Neural crest cell (in vitro differentiated cells): ENCODE measurements at places on chromosomes 12 and 14.

DNA sequence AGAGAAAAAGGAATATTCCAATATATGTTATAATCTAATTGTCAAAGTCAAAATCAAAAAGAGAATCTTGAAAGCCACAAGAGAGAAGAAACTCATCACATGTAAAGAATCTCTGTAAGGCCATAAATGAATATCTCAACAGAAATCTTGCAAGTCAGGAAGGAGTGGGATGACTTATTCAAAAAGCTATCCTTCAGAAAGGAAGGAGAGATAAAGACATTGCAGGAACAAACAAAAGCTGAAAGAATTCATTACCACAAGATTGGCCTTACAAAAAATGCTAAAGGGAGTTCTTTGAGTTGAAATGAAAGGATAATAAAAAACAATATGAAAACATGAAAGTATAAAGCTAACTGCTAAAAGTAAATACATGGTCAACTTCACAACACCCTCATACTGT, 286.8 kb downstream of the LRIG3 start:
- H3K4me1 ChIP-seq = no peaks in the 10 kb centered on the region
- no peak for DNase-seq
- H3K27me3 ChIP-seq = no peaks in the 10 kb centered on the region
- H3K4me3 ChIP-seq = no peak overlapping the region
- peaks cover 6% of the 10 kb centered on the region for H3K36me3 ChIP-seq

- DNase-seq = no peak
- H3K27me3 ChIP-seq = peaks cover 18% of the 10 kb centered on the region
- no peaks in the 10 kb centered on the region for H3K36me3 ChIP-seq
- H3K4me3 ChIP-seq = no peak overlapping the region
- H3K27ac ChIP-seq = no peak overlapping the region
Measured at GRCh38 chr14:80948291-80948690, 6.8 kb upstream of the CEP128 start.

GRCh38 chr14:29475641-29476040, 452.0 kb downstream of the PRKD1 start:
- no peak for DNase-seq
- no peaks in the 10 kb centered on the region for H3K4me1 ChIP-seq
- no peaks in the 10 kb centered on the region for H3K27me3 ChIP-seq

- DNase-seq = no peak
- H3K36me3 ChIP-seq = no peaks in the 10 kb centered on the region
- H3K4me1 ChIP-seq = peaks cover 45% of the 10 kb centered on the region
- no peak overlapping the region for H3K4me3 ChIP-seq
- no peak overlapping the region for H3K27ac ChIP-seq
Measured at GRCh38 chr14:68282479-68283377, 463.1 kb downstream of the RAD51B start.

GRCh38 chr12:84572196-84572595, 340.4 kb downstream of the SLC6A15 start:
- H3K36me3 ChIP-seq = no peaks in the 10 kb centered on the region
- no peaks in the 10 kb centered on the region for H3K27me3 ChIP-seq
- DNase-seq = no peak
- no peaks in the 10 kb centered on the region for H3K4me1 ChIP-seq

DNA sequence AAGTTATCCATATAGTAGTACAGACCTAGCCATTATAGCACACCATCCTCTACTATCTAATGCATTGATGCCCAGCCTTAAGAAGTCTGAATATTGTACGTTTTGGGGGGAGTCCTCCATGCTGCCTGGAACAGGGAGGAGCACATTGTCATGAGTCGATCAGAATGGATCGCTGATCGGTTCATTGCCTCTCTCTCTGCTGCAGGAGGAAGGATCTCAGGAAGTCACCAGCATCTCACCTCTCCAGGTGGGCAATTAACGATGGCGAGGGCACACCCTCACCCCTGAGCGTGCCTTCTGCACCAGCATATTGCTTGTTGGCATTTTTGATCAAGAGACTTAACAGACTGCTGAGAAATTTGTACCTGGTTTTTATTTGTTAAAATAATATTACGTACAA, 11.5 kb downstream of the CCND2 start:
- DNase-seq = no peak
- peak overlapping the region; percentile 35 for H3K4me3 ChIP-seq
- no peaks in the 10 kb centered on the region for H3K27me3 ChIP-seq
- peaks cover 43% of the 10 kb centered on the region for H3K36me3 ChIP-seq
- peaks cover 85% of the 10 kb centered on the region for H3K4me1 ChIP-seq

DNA sequence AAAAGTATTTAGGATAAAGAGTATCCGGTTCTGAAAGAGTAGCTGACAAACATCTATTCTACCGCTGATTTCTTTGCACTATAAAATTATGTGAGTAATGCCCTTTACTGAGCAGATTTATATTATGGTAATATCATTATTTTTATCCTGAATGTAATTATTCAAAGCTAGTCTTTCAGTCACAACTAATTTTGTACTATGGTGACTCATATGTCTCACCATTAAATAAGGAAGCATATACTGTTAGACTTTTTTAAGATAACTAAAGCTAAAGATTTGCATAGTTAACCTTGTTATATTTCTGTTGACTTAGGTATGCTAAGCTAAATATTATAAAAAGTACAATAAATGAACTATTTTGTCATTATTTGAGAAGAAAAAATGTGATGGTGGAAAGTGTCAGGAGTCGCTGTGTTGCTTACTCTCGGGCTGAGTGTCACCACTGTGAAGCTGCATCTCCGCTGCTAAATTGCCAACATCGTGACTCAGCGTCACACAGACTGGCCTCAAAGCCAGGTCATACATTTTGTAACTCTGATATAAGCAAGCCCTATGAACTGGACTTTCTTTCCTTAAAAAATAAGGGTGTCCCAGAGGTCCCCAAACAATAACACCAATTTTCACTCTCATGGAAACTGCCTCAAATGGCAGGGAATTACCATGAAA, 69.1 kb upstream of the SSTR1 start:
- H3K27ac ChIP-seq = no peak overlapping the region
- H3K27me3 ChIP-seq = peaks cover 4% of the 10 kb centered on the region
- no peak overlapping the region for H3K4me3 ChIP-seq
- DNase-seq = no peak

DNA sequence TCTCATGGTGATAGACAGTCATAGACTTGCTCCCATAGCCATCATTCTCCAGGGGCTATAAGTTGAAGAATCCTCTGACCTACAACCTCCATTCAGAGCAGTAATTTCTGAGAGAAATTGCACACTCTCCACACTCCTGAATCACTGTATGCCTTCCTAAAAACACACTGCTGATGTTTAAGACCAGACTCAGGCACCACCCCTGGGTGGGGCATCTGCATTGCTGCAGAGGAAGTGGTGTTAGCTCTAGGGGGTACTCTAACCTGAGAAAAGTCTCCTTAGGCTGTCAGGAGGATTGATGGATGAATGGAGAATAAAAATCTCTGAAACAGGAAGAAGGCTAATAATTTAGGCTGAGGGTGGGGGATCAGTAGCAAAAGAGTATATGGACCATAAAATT, 436.1 kb downstream of the DAD1 start:
- H3K4me1 ChIP-seq = no peaks in the 10 kb centered on the region
- no peak overlapping the region for H3K4me3 ChIP-seq
- H3K36me3 ChIP-seq = peaks cover 2% of the 10 kb centered on the region
- H3K27me3 ChIP-seq = peaks cover 33% of the 10 kb centered on the region
- no peak overlapping the region for H3K27ac ChIP-seq
- DNase-seq = no peak

- no peaks in the 10 kb centered on the region for H3K36me3 ChIP-seq
- no peak for DNase-seq
- H3K27me3 ChIP-seq = no peaks in the 10 kb centered on the region
- H3K4me1 ChIP-seq = peaks cover 46% of the 10 kb centered on the region
Measured at GRCh38 chr12:89882050-89882449, 173.4 kb upstream of the ATP2B1 start.

DNA sequence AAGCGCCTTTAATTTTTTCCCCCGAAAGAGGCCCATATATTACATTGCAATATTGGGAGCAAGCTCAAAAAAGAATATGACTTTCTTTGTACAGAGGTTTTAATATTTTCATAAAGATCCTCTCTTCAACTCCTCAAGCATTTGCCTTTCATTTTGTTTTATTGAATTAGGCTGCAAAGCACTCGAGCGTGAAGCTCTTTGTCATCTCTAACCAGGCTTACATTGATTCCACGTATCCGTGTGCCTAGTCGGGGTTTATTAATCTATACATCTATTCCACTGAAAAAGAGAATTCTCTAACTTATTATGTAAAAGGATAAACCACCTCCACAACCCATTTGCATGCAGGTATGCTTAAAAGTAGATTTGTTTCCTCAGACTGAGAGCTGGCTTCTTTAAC, 234.8 kb upstream of the TMPO start:
- no peak overlapping the region for H3K27ac ChIP-seq
- DNase-seq = no peak
- no peak overlapping the region for H3K4me3 ChIP-seq
- peaks cover 2% of the 10 kb centered on the region for H3K27me3 ChIP-seq

DNA sequence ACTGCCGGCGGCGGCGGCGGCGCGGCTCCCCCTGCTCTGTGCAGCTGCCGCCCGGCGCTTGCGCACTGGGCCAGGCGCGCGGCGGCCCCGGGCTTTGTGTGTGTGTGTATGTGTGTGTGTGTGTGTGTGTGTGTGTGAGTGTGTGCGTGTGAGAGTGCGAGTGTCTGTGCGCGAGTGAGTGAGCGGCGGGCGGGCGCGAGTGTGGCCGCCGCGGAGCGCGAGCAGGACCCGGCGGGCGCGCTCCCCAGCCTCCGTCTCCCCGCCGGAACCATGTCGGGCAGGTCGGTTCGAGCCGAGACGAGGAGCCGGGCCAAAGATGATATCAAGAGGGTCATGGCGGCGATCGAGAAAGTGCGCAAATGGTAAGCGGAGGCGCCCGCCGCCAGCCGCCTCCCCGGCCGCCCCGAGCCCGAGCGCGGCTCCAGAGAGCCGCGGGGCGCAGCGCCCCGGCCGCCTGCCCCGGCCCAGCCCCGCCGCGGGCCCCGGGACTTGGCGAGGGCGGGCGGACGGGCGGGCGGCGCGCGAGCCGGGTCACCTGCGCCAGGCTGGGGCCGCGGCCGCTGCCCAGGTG, at the start of gene BCL7A:
Gene BCL7A (plus strand): TSS at position 63 of the 571 bp plus-strand sequence. CDS start 208 bp downstream, at position 271.
- DNase-seq = peak; percentile 63
- H3K4me1 ChIP-seq = peaks cover 19% of the 10 kb centered on the region
- peak within 1 kb of the TSS; percentile 98 for H3K4me3 ChIP-seq
- peaks cover 13% of the 10 kb centered on the region for H3K27me3 ChIP-seq

GRCh38 chr12:51932218-51933076, 19.1 kb upstream of the ACVR1B start:
- no peaks in the 10 kb centered on the region for H3K4me1 ChIP-seq
- no peak for DNase-seq
- H3K36me3 ChIP-seq = no peaks in the 10 kb centered on the region
- H3K27me3 ChIP-seq = peaks cover 3% of the 10 kb centered on the region
- no peak overlapping the region for H3K27ac ChIP-seq

DNA sequence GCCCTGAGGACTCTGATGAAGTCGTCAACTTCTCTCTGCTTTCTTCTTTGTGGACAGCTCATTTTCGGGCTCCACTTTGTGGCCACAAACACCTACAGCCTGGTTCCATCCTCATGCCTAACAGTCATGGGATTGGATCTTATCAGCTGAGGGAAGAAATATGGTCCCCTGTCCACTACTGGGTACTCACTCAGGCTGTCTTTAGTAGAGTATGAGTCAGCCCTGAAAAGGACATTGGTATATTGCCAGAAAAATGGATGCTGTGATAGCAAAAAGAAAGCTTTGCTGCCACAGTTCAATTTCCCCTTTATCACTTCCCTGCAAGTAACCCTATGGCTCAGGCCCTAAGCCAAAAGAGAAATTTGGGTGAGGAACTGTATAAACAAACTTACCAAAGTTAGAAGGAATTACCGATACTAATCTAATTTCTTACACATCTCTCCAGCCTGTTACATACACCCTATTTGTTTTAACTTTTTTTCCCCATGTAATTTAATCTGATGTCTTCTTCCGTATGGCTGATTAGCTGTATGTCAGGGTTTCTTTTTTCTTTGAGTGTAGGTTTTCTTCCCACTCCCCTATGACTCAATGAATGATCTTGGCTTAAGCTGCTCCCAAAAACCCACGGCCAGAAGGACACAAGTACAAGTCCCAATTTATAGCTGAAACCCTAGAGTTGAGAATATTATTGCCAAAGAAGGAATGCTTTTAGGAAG, 29.1 kb downstream of the MTHFD1 start:
- H3K4me1 ChIP-seq = no peaks in the 10 kb centered on the region
- peaks cover 26% of the 10 kb centered on the region for H3K36me3 ChIP-seq
- no peak overlapping the region for H3K4me3 ChIP-seq

- no peak overlapping the region for H3K4me3 ChIP-seq
- DNase-seq = no peak
Measured at GRCh38 chr12:2402073-2402579, 349.3 kb downstream of the CACNA1C start.

- H3K4me3 ChIP-seq = peak overlapping the region; percentile 84
- no peaks in the 10 kb centered on the region for H3K27me3 ChIP-seq
- peaks cover 6% of the 10 kb centered on the region for H3K36me3 ChIP-seq
- DNase-seq = no peak
- peak overlapping the region; percentile 75 for H3K27ac ChIP-seq
- peaks cover 37% of the 10 kb centered on the region for H3K4me1 ChIP-seq
Measured at GRCh38 chr12:109092497-109093021, 713 bp downstream of the ALKBH2 start.

DNA sequence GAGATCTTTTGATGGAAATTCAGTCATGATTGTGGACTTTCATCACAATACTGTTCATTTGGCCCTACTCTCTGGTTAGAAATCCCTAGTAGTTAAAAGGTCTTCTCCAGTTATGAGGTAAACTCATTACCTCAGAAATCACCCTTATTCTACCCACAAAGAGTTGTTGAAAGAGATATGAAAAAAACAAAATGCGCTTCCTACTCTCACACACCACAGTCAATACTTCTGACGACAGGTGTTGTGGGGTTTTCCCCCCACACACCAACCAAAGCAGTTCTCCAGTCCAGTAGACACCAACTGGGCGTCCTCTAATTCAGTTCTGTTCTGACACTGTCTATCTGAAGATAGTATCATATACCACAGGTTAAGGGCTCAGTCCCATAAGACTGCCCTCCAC, 54.9 kb downstream of the TRMT5 start:
- H3K4me1 ChIP-seq = peaks cover 9% of the 10 kb centered on the region
- H3K27ac ChIP-seq = no peak overlapping the region
- H3K27me3 ChIP-seq = no peaks in the 10 kb centered on the region
- no peak overlapping the region for H3K4me3 ChIP-seq

- no peak overlapping the region for H3K27ac ChIP-seq
- H3K4me3 ChIP-seq = no peak overlapping the region
- peaks cover 45% of the 10 kb centered on the region for H3K4me1 ChIP-seq
- H3K27me3 ChIP-seq = no peaks in the 10 kb centered on the region
- no peak for DNase-seq
Measured at GRCh38 chr12:131226345-131227265, 272.9 kb downstream of the ADGRD1 start.

GRCh38 chr14:89748004-89748403, 206.5 kb downstream of the EFCAB11 start:
- H3K4me3 ChIP-seq = no peak overlapping the region
- peaks cover 4% of the 10 kb centered on the region for H3K36me3 ChIP-seq
- no peak overlapping the region for H3K27ac ChIP-seq
- H3K27me3 ChIP-seq = no peaks in the 10 kb centered on the region
- no peak for DNase-seq

DNA sequence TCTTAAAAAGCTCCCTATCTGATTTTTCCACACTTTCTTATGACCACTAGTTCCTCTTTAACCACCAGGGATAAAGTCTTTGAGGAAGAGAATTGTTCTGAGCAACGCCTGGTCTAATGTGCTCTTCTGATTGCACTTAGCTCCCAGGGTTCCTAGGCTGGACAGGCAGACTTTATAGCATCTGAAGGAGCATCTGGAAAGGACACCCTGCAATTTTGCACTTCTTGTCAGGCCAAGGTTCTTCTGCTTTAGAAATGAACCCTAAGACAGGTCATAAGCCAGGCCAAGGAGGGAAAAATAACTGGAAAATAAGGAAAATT, 126.3 kb downstream of the KTN1 start:
- H3K4me1 ChIP-seq = peaks cover 14% of the 10 kb centered on the region
- no peaks in the 10 kb centered on the region for H3K27me3 ChIP-seq
- no peak for DNase-seq
